Left renal cortex interstitium (tissue), 4 donors: ENCODE measurements at places on chromosomes 1 and 21.

DNA sequence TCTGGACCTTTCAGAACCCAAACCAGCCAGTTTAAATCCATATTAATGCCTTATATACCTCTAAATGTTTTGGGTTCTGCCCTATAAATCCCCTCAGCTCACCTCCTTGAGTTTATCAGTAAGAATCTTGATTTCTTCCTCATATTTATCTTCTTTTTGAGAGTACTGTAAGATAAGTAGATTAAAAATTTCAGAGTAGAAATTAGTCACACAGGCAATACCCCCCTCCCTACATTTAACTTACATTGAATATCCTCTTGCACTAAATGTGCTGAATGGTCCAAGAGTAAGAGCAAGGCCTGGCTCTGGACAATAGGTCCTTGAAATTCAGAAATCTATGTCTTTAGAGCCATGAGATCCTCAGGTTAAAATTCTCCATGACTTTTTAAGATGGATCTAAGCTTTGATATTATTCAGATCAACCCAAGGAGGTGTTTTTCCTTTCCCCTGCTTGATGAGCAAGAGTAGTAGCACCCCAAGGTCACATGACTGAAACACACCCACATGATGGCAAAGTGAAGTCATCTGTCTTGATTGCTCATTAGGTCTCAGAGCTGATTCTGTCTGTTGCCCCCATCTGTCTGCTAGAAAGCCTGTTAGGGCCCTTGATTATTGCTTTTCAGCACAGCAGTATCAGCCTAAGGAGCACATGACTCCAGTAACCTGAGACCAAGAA is 15.8 kb upstream of the NUP210L start:
- DNase-seq: no peak

- DNase-seq: no peak
Measured at GRCh38 chr1:6782151-6782550, 3.1 kb upstream of the CAMTA1 start.

- DNase-seq: no peak
Measured at GRCh38 chr1:43402089-43402865, 12.6 kb downstream of the SZT2 start.

DNA sequence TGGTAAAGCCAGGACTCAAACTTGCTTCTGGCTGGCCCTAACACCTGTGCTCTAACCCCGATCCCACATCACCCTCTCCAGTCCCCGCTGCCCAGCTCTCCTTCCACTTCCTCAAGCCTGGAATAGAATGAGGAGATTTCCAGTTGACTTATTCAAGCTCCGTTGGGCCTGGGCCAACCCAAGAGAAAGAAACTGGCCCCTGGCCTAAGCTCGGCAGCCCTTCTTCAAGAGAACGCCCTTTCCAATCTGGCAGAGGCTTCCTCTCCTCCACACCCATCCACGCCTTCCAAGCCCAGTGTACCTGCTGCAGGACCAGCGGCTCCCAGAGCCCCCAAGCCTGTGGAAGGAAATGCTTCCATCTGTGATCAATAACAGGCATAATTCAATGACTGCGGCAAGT is 51.9 kb downstream of the LRRN2 start:
- DNase-seq: no peak

GRCh38 chr1:151478923-151479322 is 19.6 kb upstream of the POGZ start:
- DNase-seq: no peak
